ENCODE measurements at places on chromosomes 11 and 22.

DNA sequence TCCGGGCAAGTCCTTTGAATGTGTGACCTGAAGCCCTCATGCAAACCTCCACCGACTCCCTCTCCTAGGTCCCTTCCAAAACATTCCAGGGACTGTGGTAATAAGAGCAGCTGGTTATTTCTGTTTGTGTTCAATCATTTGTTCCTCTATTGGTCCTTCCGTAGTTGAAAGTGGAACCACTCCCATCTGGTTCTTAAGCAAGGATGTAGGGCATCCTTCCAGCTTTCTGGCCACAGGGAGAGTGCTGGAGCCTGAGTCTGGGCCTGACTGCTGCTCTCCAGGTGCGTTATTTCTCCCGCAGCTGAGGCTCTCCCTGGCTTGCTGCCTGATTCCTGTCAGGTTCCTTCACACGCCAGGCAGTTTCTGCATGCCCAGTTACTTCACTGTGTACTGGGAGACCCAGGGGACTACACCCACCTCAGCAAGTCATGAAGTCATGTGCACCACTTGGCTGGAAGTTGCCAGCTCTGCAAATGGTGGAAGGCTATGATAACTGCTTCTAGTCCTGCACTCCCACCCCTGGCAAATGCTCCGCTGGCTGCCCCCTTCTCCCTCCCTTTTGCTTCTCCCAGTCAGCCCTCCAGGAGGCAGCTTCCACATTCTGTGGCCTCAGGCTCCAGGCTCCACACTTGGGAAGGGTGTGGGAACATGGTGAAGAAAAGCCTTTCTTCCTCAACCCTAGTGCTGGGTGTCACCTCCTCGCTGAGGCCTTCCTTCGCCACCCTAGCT, 4.0 kb upstream of the ALX4 start:
- no peak for DNase-seq

- DNase-seq, result no peak
Observed at GRCh38 chr22:41660416-41660815, 28.3 kb downstream of the SNU13 start.

DNA sequence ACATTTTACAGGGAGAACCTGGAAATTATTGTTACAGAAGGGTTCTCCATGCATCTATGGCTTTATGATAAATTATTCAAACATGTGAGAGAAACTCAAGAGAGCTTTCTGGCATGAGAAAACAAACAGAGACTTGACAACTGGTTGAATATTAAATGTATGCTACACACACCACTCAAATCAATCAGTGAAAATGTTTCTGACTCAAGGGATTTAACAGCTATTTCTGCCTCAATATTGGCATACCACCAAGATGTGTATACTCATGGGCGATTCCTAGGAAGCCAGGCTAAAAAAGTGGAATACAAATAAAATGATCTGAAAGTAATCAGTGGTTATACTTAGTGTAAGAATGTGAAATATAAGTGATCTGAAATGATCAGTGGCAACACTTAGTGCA, 15.8 kb upstream of the OR51T1 start:
- DNase-seq, result no peak

DNA sequence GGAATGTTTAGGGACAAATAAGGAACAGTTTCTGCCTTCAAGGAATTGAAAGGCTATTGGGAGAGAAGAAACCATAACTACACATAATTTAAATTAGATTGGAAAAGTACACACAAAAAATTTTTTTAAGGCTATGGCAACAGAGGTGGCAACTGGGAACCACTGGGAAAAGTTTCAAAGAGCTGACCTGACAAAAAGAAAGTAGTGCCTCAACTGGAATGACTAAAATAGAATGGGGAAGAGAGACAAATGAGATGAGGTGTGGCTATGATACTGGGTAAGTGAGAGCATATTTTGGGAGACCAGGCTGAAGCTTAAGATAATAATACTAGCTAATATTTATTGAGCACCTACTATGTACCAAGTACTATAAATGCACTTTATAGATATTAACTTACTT, 2.9 kb upstream of the AKIP1 start:
- no peak for DNase-seq

DNA sequence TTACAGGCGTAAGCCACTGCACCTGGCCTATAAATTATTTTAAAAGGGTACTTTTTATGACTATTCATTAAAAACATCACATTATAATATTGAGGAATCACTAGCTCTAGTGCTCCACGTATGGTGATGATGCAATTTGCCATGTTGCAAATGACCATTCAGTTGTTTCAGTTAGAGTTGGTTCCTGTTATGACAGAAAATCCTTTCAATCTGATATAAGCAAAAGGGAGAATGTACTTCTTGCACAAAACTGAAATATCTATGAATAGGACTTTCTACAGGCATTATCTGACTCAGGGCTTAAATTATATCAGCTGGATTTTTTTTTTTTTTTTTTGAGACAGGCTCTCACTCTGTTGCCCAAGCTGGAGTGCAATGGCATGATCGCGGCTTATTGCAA, 45.6 kb upstream of the RRM1 start:
- DNase-seq, result no peak

- DNase-seq, result no peak
Observed at GRCh38 chr22:33224841-33225240, 166.7 kb upstream of the SYN3 start.

GRCh38 chr11:43328482-43328881, 16.7 kb downstream of the API5 start:
- DNase-seq, result no peak

GRCh38 chr22:42907404-42908373, 50.6 kb upstream of the ARFGAP3 start:
- DNase-seq, result no peak
